ENCODE measurements at places on chromosomes 12 and 14.

GRCh38 chr14:104577426-104577825 lies 2.1 kb upstream of the C14orf180 start:
- DNase-seq = no peak

- no peak for DNase-seq
These were observed 4.3 kb upstream of the KRT81 start for GRCh38 chr12:52295663-52296062.

DNA sequence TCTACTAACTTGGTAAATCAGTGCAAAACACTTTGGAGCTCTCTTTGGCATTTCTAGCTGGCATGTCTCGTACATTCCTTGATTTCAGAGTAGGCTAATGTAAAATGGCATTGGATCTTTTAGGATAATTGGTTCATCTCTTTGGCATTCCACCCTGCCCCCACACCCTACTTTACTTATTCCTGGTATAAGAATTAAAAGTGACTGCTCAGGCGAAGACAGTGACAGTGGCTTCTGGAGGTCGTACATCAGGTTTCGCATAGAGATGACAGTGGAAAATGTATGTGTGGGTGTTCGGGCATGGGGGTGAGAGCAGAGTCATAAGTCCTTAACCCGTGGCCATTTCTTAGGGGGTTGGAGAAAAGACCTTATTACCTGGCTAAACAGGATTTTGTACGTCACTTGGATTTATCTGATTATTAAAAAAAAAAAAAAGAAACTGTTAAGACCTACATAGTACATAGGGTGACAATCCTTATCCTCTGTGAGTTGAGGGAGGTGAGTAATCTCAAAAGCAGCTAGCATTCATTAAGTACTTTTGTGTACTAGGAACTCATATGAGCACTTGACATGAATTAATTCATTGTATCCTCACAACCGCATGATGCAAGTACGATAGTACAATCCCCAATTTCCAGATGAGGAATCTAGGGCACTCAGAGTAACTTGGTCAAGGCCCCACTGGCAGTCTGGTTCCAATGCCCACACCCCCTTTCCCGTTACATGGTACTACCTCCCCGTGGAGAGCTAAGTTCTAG lies 22.4 kb upstream of the KCNK13 start:
- no peak for DNase-seq

DNA sequence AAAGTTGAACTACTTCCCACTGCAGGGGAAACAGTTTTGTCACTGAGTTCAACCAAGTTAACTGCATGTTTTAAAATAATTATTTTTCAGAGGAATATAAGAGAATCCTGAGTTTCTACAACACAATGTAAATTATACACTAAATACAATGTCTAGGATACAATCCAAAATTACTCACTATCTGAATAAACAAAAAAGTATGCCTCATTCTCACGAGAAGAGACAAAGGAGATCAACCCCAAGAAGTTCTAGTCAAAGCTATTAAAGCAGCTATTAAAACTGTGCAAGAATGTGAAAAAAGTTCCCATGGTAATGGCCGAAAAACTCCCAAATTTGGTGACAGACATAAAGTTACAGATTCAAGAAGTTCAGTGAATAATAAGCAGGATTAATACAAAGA lies 8.8 kb upstream of the KCNK13 start:
- DNase-seq = no peak

- peak; percentile 82 for DNase-seq
These were observed 40.9 kb downstream of the NT5DC3 start for GRCh38 chr12:103799857-103800771.

Data from NCI-H510A (cell line).